Left lung (tissue), 14 donors: ENCODE measurements at places on chromosomes 5 and 9. TPM values are rescaled to one million over a fixed set of nuclear protein-coding genes. Genes with fewer than 3 reads are reported as not detected.

GRCh38 chr5:133201310-133201709, 149.5 kb downstream of the HSPA4 start:
- DNase-seq: no peak

DNA sequence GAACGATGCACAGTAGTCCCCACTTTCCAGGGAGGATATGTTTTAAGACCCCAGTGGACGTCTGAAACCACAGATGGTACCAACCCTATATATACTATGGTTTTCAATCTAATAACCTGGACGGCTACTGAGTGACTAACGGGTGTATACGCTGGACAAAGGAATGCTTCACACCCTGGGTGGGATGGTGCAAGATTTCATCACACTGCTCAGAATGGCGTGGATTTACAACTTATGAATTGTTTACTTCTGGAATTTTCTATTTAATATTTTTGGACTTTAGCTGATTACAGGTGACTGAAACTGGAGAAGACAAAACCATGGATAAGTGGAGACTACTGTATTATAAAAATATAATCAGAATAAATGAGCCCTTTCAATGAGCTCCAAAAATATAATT, 147.6 kb upstream of the TRIM32 start:
- DNase-seq: no peak

- no peak for DNase-seq
Observed at GRCh38 chr5:174328631-174329299, 283.3 kb downstream of the NSG2 start.

DNA sequence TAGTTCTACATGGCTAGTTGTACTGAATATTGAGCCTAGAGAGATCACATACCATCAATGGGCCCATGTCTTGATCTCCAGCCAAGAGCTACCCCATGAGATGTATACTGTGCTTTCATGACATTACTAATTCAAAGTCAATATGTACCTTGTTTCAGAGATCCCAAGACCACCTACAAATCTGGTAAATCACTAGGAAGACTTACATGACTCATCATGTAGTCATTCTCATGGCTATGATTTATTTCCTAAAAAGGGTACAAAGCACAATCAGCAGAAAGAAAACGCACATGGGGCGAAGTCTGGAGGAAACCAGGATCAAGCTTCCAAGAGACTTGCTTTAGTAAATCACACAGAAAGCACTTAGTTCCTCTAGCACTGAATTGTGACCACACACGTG, 103.0 kb downstream of the PCSK5 start:
- no peak for DNase-seq

DNA sequence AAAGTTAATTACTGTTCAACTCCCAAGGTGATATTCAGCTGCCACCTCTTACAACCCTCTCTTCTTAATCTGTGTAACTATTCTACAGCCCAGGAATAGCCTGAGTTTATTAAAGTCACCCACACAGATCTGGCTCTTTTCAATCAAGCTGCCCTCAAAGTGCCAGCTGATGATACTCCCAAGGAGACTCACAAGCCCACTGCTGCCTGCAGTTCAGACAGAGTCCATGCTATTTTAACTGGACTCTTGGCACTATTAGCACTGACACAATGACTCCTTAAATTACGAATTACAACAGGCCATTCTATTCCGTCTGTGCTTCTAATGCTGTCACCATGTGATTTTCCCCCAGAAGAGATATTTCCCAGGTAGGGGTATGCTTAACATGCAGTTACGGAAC, 26.3 kb downstream of the REEP5 start:
- no peak for DNase-seq

DNA sequence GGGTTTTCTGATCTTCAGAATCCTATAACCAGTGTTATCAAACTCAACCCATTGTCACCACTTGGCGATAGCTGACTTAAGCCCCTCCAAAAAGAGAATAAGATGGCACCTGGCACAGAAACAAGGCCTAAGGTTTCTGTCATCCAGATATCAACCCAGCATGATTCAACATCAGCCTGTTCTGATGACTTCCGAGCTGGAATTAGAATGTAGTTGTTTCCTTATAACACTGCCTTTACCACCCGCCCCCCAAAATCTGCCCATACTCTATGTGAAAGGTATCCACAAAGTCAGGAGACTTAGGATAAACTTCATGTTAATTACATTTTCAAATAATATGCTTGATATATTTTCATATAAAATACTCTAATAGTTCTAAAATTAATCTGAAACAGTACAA, 5.2 kb downstream of the KLF9 start:
- DNase-seq: no peak

GRCh38 chr5:56298336-56299090, 65.4 kb upstream of the ANKRD55 start:
- no peak for DNase-seq

GRCh38 chr9:115672477-115673316, 480.9 kb upstream of the PAPPA start:
- no peak for DNase-seq

- no peak for DNase-seq
Observed at GRCh38 chr5:61371474-61371873, 39.4 kb downstream of the ZSWIM6 start.

DNA sequence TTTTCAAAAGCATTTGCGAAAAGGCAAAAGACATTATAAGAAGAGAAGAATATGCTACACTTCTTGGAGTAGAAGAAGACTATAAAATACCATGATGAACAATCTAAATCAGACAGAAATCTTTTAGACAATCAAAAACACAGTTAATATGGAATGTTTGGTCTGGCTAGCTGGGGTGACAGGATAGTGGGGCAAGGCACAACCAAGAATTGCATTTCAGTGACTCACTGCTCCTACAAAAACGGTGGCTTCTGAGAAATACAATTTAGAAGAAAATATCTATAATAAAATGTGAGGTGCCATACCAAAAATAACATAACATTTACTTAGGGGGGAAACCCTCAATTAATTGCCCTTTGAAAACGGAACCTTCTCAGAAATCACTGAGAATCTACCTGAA, 363.4 kb downstream of the NPR3 start:
- DNase-seq: no peak

- no peak for DNase-seq
Observed at GRCh38 chr9:131310833-131311554, 21.5 kb downstream of the PLPP7 start.

GRCh38 chr5:95825495-95825894, 3.0 kb upstream of the GLRX start:
- DNase-seq: no peak

DNA sequence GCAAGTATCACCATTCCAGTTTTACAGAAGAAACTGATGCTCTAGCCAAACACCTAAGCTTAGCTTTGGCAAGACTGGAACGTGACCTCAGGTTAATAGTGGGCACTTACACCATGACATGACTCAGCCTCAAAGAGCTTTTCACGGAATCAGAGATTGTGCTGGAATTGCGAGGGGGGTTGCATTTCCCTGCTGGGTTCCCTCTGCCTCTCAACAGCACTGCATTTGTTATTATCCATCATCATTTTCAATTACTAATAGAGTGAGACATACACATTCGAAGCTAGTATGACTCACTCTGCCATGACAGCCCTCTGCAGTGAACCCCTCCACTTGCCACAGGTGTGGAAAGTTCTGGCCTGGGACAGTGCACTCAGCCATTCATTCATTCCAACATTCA, 8.0 kb downstream of the SPOCK1 start:
- no peak for DNase-seq

Gene SHC3
- polyA plus RNA-seq: 12.9 TPM

Gene GZMA
- polyA plus RNA-seq: 1.8 TPM

Gene PLK2
- 293 TPM for polyA plus RNA-seq
